Dermis microvascular lymphatic vessel endothelial cell (primary cell): ENCODE measurements at places on chromosomes 13 and 19. TPM values are rescaled to one million over a fixed set of nuclear protein-coding genes. Genes with fewer than 3 reads are reported as not detected.

DNA sequence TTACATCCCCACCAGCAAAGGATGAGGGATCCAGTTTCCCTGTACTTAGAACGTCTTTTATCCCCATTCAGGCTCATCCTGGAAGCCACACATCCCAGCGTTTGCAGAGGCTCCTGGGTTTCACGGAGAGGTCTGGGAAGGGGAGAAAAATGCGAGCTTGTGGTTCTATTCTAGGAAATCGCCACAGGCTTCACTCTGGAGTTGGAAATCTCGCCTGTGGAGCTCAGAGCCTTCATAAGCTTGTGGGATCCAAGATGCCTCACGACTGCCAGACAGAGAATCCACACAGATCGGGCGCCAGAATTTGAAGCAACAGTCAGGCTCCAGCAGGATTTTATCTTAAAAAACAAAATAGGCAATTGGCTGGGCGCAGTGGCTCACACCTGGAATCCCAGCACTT is 157.9 kb downstream of the PTPRS start:
- DNase-seq = no peak

DNA sequence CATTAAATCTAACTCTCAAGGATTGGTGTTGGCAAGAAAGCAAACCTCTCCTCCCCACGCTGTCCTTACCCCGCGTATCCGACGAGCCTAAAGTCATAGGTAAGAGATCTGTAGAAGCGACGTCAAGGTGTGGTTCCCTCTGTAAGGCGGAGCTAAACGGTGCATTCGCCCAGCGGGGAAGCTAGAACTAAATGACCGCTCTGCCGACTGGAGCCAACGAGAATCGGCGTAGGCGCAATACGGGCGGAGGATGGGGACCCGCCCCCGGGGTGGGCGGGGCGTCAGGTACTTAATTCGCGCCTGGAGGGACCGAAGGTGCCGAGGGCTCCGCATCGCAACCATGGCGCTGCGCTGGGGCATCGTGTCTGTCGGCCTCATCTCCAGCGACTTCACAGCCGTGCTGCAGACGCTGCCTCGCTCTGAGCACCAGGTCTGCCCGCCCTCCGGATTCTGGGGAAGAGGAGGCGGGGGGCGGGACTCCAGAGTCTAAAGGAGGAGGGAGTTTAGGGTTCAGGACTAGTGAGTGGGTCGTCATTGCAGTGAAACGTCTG is at the start of gene DHDH:
Gene DHDH (plus strand): TSS at position 318 of the 551 bp plus-strand sequence. CDS start 23 bp downstream, at position 341.
- DNase-seq = peak; percentile 70

GRCh38 chr19:55369653-55370304 is 484 bp downstream of the IL11 start:
- DNase-seq = no peak

DNA sequence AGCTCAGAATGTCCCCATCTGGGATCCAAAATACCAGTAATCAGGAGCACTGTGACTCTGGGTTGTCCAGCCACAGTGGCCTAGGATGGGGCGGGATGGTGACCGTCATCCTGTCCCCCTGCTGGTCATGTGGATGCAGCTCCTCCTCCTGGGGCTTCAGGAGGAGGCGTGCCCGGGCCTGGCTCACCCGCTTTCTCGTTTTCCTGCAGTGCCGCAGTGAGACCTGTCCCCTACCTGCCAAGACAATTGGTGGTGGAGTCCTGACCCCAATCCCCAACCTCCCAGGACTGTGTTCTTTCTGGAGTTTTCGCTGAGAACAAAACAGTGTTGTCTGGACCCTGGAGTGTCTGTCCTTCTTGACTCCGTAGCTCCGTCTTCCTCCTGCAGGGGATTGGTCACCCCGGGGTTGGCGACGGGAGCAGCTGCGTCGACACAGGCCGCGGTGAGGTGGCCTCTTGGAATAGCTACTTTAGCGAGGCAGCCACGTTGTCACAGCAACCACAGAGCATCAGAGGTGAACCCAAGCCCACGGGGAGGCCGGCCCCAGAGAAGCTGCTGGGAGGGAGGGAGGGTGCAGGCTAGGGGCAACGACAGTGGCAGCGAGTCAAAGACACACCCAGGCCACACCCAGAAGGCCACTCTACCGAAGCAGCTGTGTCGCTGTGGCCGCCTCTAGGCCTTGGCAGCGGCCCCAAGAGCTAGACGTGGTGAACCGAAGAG is 10.2 kb upstream of the EMC10 start:
- DNase-seq = peak; percentile 17

DNA sequence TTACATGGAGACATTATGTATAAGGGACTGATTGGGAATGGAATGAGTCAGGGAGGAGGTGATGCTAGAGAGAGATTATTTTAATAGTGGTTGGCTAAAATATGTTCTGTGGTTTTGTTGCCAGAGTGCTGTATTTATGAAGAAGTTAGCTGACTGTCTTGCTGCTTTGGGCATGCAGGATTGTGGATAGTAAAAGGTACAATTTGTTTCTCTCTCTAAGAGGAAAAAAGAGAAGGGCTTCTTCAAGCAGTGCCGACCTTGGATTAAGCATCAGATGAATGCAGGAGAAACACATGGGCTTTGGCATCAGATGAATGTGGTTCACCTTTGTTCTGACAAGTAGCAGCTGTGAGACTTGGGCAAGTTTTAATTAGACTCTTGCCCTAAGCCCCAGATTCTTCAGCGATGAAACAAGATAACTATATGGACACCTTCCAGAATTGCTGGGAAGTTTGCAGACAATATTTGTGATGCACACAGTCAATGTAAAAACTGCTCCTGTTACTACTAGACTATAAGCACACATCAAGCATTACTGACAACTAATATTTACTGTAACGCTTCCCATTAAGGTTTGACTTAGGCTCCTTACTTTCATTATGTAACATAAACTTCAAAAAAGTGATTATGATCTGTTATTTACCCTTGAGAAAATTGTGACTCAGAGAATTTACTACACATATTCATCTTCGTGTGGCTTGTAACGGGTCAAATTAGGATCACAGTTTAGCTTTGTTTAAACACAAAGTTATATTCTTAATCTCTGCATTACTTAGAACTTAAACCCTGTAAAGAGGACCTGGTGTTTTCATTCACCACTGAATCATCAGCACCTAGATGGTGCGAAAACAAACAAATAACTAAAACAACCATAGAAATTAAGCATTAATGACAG is 824.0 kb downstream of the PCDH9 start:
- DNase-seq = no peak

The SIGLEC5 gene
- total RNA-seq = not detected in 2 replicates

- DNase-seq = no peak
Observed at GRCh38 chr19:39444598-39445195, 685 bp upstream of the SUPT5H start.

DNA sequence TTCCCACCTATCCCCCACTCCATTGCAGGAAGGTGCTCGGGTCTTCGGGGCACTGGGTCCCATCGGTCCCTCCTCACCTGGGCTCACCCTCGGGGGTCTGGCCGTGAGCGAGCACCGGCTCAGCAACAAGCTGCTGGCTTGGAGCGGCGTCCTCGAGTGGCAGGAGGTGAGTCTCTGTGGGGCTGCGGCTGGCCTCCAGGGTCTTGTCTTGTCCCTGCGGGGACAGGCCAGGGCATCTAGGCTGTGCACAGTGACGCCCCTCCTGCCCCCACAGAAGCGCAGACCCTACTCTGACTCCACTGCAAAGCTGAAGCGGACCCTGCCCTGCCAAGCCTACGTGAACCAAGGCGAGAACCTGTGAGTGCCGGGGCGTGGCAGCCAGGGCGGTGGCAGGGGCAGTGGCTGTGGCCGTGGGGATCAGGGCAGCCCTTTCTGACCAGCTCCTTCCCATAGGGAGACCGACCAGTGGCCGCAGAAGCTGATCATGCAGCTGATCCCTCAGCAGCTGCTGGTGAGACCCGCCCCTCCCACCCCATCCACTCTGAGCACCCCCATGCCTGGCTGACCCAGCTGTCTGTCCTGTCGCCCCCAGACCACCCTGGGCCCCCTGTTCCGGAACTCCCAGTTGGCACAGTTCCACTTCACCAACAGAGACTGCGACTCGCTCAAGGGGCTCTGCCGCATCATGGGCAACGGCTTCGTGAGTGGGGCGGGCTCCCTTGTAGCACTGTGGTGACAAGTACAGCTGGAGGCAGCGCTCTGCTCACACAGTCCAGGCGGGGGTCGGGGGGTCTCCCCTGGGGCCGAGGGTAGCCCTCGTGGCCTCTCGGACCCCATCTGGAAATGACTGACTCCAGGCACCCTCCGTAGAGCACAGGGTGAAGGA is 3.7 kb downstream of the PTOV1 start:
- no peak for DNase-seq
